ENCODE measurements at places on chromosomes 2 and 18.

- DNase-seq: no peak
These were observed 1.5 kb downstream of the TTC21B start for GRCh38 chr2:165952085-165952484.

- DNase-seq: peak; percentile 46
These were observed 99.5 kb downstream of the DTNA start for GRCh38 chr18:34809451-34810072.

- no peak for DNase-seq
These were observed 65.3 kb downstream of the KCNF1 start for GRCh38 chr2:10977003-10977402.

DNA sequence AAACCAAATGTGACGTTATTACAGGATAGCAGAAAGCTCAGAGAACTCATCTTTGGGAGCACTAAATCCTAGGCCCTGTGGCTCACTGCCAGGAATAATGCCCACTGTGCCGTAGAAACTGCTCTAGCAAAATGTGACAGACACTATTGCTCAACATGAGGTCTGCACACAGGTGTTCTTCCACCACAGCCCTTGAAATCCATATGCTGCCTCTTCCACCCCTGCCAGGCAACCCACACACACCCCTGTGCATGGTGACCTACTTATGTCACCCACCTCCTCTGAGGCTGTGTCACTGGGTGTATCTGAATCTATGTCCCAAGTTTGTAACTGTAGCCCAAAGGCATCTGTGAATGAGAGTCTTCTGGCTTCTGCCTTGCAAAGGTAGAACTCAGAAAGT, 66.1 kb upstream of the MBOAT2 start:
- DNase-seq: no peak

- DNase-seq: no peak
These were observed 166.2 kb downstream of the FTCDNL1 start for GRCh38 chr2:199684832-199685231.

- no peak for DNase-seq
These were observed 127.1 kb downstream of the SRBD1 start for GRCh38 chr2:45483997-45484396.

- DNase-seq: no peak
These were observed 45.5 kb upstream of the SLC8A1 start for GRCh38 chr2:40497251-40497859.

GRCh38 chr18:42707080-42707479, 408.4 kb downstream of the RIT2 start:
- no peak for DNase-seq

Data from left lung (tissue), 14 donors.